ENCODE measurements at places on chromosomes 16 and 17.

GRCh38 chr17:3647769-3648555 is 11.4 kb downstream of the CTNS start:
- no peak for DNase-seq

DNA sequence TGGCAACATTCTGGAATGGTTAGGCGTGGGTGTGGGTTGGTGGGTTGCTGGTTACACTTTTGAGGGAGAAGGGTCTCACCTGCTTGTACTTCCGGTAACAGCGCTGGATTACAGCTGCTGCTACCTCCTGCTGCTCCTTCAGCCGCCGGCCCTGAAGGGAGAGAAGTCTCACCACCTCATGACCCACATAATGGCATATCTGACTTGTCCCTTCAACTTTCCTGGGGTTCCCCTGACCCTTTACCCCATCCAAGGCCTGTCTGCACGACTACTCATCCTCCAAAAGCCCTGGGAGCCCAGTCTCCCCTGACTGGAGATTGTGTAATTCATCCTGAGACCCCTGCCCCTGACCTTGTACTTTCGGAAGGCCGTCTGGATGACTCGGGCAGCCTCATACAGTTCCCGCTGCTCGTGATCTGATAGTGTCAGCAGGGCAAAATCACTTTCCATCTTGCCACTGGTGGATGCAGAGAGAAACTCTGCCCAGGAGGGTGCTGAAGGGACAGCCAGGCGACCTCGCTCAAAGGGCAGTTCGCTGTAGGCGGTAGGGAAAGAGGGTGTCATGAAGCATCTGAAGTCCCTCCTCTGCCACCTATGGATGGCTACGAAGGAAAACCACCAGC is 2.0 kb upstream of the SPAG7 start:
- DNase-seq: no peak

DNA sequence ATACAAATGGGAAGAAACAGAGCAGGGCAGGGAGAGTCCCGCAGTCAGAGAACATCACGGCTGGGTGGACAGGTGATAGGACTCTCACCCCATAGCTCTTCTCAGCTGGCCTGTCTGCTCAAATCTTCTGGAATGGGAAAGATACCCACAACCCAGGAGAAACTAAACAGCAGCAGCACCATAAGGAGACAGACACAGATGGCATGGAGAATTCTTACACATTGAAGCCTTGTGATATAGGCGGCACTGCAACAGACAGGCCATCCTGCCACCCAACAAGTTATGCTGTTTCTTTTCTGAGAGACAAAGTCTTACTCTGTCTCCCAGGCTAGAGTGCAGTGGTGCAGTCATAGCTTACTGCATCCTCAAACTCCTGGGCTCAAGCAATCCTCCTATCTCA is 8.6 kb upstream of the ANKRD40CL start:
- DNase-seq: no peak

DNA sequence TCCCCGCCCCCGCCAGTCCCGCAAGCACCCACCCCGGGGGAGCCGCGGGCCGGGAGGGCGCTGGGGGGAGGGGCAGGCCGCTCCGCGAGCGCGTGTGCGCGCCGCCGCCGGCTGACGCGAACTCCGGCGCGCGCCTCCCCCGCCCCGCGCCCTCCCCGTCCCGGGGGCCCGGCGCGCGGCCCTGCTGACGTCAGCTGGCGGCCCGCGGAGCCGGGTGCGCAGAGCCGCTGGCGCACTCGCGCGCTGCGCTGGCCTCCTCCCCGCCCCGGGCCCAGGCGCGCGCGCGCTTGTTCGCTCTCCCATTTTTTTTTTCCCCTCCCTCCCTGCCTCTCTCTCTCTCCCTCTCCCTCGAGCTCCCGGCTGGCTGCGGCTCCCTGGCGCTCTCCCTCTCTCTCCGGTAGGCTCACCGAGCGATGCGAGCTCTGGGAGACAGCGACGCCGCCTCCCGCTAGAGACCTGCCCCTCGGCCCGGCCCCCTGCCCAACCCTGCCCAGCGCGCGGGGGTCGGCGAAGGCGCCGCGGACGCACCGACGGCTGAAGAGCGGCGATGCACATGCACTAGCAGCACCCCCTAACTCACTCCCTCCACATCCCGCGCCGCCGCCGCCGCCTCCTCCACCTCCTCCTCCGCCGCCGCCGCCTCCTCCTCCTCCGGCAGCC is at the start of gene GNAO1:
Gene GNAO1, plus strand, starts transcription at position 334 of the 660 bp plus-strand sequence. CDS start 747 bp downstream, outside the sequence.
- DNase-seq: no peak

GRCh38 chr17:45641541-45641940 is 142.6 kb upstream of the CRHR1 start:
- DNase-seq: no peak

- DNase-seq: no peak
Measured at GRCh38 chr17:5678171-5678570, 93.9 kb upstream of the NLRP1 start.

DNA sequence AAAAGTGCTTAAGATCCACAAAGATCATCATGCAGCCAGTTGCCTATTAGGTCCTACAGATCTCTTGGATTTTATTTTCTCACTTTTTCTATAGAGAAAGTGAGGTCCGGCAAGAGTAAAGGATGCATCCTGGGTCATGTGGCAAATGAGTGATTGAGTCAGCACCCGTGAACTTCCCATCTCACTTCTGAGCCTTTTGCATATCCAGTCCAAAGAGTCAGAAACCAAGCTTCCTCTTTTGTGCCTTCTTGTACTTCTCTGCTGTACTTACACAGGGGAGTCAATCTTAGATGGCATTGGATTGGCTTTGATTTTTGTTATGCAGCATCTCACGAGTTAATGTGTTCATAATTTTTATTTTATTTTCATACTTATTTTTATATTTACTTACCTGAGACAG is 114.2 kb upstream of the IRX5 start:
- DNase-seq: no peak

DNA sequence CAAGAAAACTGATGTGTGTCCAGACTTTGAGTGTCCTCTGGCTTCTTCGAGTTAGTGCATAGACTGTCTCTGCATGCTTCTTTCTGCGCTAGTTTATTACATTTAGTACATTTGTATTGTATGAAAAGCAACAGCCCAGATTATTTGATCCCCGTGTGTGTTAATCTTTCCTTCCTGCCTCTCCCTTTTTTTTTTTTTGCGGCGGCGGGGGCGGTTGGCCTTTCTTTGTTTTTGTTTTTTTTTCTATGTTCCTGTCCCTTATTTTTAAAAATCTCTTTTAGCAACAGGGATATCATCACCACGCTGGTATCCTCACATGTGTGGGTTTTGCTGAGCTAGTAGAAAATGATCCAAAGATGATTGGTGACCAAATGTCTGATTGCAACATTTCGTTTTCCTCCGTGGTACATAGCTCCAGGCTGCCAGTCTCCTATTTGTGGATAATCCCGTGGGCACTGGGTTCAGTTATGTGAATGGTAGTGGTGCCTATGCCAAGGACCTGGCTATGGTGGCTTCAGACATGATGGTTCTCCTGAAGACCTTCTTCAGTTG is 9.4 kb downstream of the SCPEP1 start:
- DNase-seq: no peak

DNA sequence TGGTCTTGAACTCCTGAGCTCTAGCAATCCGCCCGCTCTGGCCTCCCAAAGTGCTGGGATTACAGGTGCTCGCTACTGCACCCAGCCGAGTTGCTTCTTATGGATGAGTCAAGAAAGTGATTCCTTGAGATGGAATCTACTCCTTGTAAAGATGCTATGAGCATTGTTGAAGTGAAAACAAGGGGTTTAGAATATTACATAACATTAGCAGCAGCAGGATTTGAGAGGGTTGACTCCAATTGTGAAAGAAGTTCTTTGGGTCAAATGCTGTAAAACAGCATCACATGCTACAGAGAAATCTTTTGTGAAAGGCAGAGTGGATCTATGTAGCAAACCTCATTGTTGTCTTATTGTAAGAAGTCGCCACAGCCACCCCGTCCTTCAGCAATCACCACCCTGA is 72.7 kb downstream of the NT5M start:
- DNase-seq: no peak

DNA sequence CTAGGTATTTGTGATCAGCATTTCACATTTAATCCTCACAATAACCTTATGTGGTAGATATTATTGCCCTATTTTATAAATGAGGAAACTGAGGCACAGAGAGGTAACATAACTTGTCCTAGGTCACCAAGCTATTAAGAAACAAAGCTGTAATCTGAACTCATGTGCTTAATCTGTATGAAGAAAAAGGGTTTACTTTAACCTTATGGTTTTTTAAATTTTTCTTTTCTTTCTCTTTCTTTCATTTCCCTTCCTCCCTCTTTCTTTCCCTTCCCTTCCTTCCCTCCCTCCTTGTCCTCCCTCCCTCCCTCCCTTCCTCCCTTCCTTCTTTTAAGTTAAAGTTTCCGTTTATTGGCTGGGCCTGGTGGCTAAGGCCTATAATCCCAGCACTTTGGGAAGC is 105.2 kb upstream of the AMZ2 start:
- DNase-seq: no peak

DNA sequence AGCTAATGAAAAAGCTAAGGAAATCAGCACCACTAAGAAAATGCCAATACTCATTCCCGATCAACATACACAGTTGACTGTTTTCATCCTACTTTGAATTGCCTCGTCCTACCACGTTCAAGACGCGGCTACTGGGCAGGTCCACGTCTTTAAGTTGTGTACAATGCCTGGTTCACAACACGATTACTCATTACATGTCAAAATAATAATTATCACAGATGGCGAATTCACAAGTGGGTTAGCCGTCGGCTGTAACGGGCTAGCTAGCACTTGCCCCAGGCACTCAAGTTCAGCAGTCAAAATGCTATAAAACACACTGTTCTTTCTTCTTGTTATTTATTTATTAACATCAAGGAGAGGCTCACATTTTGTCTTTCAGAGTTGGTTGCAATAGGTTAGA is 124.2 kb downstream of the ZFHX3 start:
- no peak for DNase-seq

DNA sequence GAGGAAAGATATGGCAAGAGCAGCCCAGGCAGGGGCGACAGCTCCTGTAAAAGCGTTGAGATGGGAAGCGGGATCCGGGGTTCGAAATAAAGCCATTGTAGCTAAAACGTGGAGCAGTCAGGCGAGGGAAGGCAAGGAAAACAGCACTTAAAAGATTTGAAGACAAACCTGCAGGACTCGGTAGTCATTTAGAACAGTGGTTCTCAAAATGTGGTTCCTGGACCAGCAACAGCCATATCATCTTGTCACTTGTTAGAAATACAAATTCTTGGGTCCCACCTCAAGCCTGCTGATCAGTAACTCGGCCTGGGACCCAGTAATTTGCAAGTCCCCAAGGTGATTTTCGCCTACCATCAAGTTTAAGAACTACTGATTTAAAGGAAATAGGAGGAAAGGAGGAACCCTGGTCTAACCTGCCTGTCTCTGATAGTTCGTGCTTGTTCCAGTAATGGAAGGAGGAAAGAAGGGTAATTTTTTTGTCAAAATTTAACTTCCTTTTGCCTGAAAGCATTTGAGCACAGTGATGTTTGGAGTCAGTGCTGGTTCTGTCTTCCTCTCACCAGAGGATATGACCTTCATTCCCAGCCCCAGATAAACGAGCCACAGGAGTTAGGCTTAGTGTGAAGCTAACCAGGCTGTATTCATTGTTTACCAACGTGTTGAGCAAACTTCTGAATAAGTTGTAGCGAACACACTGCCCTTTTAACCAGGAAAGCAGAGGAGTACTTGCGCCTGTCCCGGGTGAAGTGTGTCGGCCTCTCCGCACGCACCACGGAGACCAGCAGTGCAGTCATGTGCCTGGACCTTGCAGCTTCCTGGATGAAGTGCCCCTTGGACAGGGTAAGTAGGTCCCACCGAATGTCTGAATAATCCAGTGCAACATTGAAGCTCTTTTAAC is 1.1 kb downstream of the ORC6 start:
- no peak for DNase-seq

DNA sequence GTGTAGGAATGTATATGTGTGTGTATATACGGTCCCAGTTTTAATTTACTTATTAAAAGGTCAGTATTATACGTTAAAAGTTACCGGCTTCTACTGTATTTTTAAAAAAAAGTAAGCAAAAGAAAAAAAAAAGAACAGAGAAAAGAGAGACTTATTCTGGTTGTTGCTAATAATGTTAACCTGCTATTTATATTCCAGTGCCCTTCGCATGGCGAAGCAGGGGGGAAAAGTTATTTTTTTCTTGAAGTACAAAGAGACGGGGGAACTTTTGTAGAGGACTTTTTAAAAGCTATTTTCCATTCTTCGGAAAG is 1.6 kb downstream of the NOG start:
- DNase-seq: no peak

- no peak for DNase-seq
Measured at GRCh38 chr16:31421587-31421986, 6.6 kb downstream of the COX6A2 start.

GRCh38 chr17:38908676-38909181 is 16.7 kb upstream of the LASP1NB start:
- DNase-seq: no peak

- no peak for DNase-seq
Measured at GRCh38 chr17:77842528-77843147, 115.9 kb upstream of the TNRC6C start.

DNA sequence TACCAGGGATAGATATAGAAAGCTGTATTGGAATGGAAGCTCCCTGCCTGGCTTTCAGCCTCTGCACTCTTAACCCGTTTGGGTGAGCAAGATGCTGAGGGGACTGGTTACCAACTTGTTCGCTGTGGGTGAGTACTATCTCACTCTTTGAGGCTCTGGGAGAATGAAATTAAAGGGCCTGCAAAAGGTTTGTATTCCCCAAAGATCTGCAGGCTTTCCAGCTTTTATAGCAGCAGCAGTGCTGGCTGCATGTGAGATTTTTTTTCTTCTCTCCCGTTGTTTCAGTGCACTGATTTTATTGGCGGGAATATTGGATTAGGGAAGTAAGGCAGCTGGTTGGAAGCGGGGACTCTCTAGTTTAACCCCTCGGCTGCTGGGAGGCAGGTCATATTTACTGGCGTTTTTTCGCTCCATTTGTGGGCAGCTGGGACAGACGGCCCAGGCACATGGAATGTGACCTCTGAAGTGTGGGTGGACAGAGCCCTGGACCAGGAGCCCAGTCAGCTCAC is 30.9 kb downstream of the C17orf75 start:
- no peak for DNase-seq

DNA sequence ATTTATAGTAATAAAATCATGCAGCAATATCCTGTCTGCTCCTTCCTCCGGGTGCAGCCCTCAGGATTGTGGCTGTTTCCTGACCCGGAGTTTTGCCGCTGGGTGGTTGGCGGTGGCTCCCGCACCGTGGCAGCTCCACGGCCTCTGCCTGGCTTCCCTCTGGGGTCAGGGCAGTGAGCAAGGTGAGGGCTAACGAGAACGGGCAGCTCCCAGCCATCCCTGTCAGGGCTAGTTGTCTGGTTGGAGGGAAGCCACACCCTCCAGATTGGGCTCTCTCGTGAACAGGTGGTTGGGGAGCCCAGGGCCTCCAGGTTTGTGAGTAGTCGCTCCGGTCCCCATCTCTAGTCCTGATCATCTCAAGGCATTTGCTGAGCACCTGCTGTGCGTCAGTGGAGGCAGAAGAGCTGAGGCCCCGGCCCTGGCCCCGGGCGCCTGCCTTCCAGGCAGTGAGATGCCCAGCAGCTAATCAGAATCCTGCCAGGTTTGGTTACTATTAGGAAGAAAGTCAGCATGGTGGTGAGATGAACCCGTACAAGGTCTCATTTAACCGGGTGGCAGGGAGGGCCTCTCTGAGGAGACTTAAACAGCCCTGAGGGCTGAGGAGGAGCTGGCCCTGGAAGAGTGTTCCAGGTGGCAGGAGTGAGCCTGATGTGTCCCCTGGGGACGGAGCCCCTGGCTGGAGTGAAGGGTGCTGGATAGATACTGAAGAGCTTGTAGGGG is 2.3 kb upstream of the NUDT16L1 start:
- no peak for DNase-seq

All from GM19239 (cell line).